ENCODE measurements at places on chromosomes 4 and X.

DNA sequence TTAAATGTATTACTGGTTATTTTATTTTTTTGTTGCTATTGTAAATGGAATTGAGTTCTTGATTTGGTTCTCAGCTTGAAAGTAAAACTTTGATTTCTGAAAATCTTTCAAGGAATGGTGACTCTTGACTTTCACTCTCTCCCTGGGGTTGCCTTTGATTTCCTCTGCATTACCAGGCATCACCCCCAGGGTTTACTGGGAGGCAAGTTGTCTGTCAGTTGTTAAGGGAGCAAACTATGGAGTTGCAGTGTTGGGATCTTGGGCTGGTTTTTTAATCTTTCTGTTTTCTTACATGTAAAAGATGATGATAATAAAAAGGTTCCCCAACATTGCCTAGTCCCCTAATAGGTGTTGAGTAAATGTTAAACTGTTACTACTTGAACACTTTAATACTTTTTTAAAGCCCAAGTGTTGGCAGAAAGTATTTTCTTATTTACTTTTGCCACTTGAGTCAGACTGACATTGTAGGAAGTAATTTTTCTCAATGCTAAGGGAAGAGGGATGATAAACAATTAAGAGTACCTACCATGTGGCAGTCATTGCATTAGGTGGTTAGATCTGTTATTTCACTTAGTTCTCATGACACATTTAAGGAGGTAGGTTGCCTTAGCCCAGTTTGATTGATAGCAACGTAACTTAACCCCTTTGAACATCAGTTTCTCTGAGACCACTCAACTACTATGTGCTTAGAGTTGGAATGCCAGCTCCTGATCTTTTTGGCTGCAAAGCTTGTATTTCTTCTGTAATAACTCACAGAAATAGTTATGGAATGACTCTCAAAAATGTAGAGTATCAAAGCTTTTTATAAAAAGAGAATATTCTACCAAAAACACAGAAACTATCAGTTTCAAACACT lies 67.1 kb downstream of the DCLK2 start:
- no peak for DNase-seq

DNA sequence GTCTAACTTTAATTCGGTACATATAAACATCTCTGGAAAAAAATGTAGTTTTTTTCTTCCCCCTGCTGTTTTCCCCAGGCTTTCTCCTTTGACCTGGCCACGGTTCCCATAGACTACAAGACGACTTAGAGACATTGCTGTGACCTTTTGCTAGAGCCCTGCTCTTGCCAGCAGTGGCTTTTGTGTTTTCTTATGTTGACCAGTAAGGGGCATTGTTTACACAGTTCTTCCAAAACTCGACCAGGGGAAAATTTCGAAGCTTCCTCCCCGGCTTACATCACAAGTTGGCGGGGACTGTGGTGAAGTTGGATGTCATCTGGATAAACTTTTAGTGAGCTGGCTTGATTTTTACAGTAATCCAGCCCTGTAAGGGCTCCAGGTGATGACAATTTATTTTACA lies 9.3 kb downstream of the CCDC160 start:
- DNase-seq, result no peak

GRCh38 chrX:137072396-137072795 lies 38.6 kb upstream of the GPR101 start:
- no peak for DNase-seq

GRCh38 chr4:73589887-73590801 lies 30.1 kb downstream of the RASSF6 start:
- no peak for DNase-seq

GRCh38 chr4:188904617-188905016 lies 765.4 kb downstream of the TRIML1 start:
- no peak for DNase-seq

GRCh38 chr4:45409536-45409935 lies 683.2 kb upstream of the GNPDA2 start:
- DNase-seq, result no peak

DNA sequence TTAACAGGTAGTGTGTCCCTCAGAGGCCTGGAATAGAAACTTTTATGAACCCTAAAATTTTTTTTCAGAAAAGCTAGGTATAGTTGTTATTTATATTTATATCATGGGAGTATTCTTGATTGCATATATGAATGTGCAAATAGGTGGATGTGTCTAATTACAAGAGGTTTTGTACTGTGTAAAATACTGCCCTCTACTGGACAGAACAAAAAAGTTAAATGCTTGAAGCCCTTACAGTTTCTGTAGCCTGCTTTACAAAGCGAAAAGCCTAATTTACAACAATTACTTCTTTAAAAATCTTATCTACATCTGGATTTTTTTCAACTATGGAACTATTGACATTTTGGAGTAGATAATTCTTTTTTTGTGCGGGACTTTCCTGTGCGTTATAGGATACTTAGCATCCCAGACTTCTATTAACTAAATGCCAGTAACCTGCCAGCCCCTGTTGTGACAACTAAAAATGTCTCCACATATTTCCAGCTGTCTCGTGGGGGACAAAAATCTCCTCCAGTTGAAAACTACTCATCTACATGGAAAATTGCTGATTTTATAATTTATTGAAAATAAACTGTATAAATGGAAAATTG lies 35.1 kb downstream of the ENPEP start:
- DNase-seq, result peak; percentile 71

GRCh38 chr4:47468706-47469365 lies 5.3 kb upstream of the COMMD8 start:
- DNase-seq, result no peak

DNA sequence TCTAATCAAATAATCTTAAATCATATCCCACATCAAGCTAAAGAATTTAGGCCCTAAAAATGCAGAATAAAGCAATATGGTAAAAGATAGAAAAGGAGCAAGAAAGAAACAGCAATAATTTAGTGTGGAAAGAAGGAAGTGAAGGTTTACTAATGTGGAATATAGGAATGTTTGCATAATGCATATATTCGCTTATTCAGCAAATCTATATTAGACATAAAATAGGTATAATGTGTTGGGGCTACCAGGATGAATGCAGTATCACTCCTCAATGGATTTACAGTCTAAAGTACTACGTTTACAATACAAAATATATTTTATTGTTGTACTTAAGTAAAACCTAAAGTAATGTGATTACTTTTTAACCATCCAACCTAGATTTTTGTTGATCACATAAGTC lies 4.7 kb downstream of the CENPE start:
- DNase-seq, result no peak

- no peak for DNase-seq
Measured at GRCh38 chr4:76058888-76059426, 15.6 kb upstream of the ART3 start.

GRCh38 chr4:68907788-68908700 lies 43.6 kb downstream of the UGT2A3 start:
- no peak for DNase-seq

DNA sequence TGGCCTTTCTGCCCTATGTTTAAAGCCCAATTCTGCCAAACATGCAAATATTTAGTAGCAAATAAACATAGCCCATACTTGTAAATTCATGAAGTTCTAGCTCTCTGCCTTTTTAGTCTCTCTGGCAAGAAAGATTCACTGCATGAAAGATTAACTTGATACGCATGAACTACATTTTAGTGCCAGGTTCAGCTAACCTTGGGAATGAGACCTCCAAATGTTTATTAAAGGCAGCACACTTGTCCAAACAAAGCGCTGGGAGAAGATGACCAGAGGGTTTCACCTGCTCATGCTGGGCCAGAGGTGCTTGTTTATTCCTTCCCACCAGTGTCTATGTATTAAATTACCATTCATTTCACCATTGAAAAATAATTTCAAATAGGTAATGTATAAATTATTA lies 44.5 kb upstream of the IL1RAPL1 start:
- DNase-seq, result no peak

- no peak for DNase-seq
Measured at GRCh38 chr4:105293360-105293759, 146.7 kb downstream of the TET2 start.

- no peak for DNase-seq
Measured at GRCh38 chr4:135464311-135464710, 1262.7 kb upstream of the PABPC4L start.

GRCh38 chr4:90234916-90235547 lies 107.8 kb downstream of the CCSER1 start:
- no peak for DNase-seq

- DNase-seq, result no peak
Measured at GRCh38 chr4:173821036-173821435, 291.0 kb upstream of the HAND2 start.

DNA sequence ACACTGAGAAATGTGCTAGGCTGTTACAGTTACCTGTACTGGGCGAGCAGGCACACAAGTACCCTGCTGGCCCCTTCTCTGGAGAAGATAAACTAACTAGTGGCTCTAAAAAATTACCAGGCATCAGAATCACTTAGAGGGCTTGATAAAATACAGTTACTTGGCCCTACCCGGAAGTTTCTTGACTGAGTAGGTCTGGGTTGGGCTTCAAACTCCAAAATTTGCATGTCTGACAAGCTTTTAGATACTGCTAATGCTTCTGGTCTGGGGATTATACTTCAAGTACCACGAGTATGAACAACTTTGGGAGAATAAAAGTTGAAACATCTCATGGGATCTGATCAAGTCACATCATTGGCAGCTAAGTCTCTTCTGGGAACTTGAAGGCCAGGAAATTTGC lies 30.8 kb downstream of the CEP135 start:
- no peak for DNase-seq

DNA sequence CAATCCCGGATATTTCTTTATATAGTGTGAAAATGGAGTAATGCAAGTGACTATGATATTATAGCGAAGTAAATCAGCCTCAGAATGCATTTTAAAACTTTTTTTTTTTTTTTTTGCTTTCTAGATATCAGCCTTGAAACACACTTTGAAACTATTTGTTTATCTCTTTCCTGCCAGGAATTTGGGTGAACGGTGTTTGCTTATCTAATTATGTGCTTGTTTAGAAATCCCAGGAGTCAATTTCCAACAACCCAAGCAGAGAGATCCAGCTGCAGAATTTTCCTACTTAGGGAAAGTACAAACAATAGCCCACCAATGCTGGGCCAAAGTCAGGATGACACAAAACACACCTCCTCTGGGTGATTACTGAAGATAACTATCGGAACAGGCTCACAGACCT lies 958.8 kb downstream of the PCDH18 start:
- no peak for DNase-seq

DNA sequence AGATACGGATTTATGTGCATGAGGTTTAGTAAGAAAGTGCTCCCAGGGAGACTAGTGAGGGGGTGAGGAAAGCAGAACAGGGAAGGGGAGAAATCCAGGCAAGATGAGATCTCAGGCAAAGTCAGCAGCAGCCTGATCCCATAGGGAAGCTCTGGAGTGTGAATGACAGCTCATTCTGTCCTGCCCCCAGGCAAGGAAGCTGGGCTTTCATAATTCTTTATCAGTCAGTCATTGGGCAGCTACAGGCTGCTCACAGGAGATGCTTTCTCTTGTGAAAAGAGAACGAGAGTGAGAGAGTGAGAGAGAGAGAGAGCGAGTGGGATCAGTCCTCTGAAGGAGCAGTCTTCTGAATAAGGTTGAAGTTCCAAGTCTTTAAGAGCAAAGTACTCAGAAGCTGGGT lies 48.1 kb downstream of the SRPX start:
- DNase-seq, result no peak

DNA sequence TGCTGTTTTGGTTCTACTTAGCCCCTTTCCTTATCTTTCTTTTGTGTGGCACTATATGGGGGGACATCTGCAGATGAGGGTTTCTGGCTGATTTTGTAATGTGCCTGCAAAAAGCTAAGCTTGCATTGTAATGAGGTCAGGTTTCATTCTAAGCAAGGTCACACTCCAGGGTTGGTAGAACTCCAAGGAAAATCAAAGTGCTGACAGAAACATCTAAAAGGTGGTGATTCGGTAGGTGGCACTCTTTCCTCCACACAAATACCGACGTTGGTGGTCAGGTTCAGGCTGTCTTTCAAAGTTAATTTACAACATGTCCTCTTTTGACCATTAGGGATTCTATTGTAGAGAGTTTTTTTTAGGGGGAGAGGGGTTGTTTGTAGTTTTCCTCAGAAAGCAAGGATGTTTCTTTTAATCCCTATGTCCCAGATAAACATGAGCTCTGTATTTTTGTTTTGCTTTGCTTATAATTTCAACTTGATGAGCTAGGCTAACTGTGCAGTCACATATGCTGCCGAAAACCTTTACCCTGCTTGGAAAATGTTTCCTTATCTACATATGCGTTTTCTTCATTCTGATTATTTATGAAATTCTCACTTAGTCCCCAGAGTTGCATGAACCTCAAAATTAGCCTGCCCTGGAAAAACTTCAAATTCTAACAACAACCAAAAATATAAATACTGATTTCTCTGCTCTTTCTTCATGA lies 434.2 kb downstream of the PPARGC1A start:
- peak; percentile 2 for DNase-seq

DNA sequence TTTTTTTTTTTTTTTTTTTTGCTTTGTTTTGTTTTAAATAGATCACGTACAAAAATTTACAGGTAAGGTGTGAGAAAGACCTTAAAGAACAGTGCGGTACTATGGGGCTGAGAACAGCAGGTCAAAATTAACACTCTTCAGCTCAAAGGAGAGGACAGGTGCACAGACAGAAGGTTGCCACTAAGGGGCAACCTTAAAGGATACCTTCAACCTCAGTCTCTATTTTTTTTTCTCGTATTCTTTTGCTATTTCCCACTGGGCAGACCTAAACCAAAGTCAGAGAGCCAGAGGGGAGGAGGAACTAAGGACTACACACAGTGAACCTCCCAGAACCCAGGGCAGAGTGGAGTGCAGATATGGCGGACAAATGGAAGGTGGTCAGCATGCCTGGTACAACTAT lies 1984.3 kb upstream of the IGFBP7 start:
- no peak for DNase-seq

DNA sequence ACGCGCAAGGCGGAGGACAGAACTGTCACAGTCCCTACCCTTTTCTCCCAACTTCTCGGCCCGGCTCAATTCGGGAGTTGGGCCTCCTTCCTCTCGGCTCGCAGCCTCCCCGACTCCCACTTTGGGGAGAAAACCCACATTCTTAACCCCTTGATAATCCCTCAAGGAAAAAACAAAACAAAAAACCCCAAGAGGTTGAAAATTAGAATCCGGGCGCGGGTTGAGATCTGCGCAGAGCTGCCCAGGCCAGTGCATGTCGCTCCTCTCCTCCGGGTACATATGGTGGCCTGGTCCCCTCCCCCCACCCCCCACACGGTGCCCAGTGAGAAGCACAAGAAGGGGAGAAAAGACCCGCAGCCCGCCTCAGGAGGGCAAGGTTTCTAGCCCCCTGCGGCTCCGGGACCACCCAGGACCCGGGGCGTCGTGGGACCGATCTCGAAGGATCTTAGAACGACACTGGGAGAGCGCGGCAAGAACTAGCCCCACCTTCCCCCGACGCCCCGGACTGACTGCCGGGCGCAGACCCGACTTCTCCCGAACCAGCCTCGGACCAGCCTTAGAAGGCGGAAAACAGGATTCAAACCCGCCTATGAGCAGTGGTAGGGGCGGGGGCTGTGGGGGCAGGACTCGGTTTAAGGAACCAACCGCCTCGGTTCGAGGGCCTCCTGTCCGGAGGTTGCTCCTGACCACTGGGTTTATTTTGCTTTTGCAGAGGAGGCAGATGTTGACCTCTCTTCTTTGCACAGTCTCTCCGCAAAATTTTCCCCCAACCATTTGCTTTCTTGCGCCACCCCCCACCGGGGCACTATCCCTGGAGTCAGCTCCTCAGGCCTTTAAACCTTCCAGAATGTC lies 2.5 kb upstream of the PDGFRA start:
- no peak for DNase-seq

GRCh38 chr4:170190265-170190664 lies 100.5 kb upstream of the AADAT start:
- no peak for DNase-seq

GRCh38 chrX:38192007-38192810 lies 28.5 kb downstream of the SRPX start:
- no peak for DNase-seq

GRCh38 chr4:40401631-40402030 lies 66.5 kb downstream of the CHRNA9 start:
- DNase-seq, result no peak
